ENCODE measurements at places on chromosomes 11 and 22. TPM values are rescaled to one million over a fixed set of nuclear protein-coding genes. Genes with fewer than 3 reads are reported as not detected.

Gene RBX1
- 39.6 TPM for total RNA-seq

DNA sequence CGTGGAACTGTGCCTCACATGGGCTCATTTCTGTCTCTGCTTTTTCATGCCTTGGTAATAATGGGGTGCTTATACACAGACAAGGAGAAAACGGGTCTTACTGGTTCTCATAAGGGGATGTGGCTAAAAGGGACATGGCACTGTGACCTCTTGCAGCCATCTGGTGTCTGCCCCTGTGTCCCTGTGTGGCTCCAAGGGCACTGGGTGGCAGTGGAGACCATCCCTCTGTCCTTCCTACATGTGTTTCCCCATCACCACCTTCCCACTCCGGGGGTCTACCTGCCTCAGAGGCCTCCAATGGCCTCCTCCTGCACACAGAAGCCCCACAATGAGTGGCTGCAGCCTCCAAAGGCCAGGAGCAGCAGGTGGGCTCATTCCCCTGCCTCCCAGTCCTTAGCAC lies 221.2 kb downstream of the CEP164 start:
- no peaks in the 10 kb centered on the region for H3K27me3 ChIP-seq
- no peaks in the 10 kb centered on the region for H3K4me1 ChIP-seq
- no peak overlapping the region for H3K27ac ChIP-seq

GRCh38 chr11:47430524-47430923 lies 4.3 kb upstream of the PSMC3 start:
- no peak overlapping the region for H3K27ac ChIP-seq
- no peaks in the 10 kb centered on the region for H3K27me3 ChIP-seq
- DNase-seq = no peak
- H3K4me1 ChIP-seq = peaks cover 2% of the 10 kb centered on the region
- H3K4me3 ChIP-seq = no peak overlapping the region

DNA sequence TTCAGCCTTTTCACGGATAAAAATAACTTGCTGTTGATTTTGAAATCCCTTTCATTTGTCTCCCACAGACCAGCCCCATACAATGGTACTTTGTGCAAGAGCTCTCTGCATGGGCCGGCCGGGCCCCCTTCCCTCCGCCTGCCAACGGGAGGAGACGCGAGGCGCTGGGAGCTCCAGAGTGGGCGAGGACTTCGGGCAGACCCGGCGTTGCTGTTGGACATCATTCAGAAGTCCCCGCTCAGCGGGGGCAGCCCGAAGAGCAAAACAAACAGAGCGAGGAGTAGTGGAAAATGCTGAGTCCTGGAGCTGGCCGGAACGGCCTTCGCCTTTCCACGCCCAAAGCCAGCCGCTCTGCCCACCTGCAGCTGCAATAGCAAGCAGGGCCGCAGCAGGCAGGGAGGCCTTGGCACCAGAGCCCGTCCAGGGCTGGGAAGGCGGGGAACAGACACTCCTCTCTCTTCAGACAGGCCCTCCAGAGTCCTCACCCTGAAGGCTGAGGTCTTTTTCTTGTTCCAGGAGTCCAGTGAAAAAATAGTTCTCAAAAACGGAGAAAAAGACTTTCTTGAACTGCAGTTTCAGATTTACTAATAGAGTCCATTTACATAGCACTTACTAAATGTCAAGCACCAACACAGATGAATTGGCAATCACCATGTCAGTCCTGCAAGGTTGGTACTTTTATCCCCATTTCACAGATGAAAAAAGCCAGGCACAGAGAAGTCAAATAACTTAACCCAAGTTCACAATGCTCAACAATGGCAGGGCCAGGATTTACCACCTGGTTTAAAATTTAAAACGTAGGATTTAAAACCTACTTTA lies 135.5 kb downstream of the ETS1 start:
- H3K27me3 ChIP-seq = no peaks in the 10 kb centered on the region
- no peak overlapping the region for H3K4me3 ChIP-seq
- peaks cover 49% of the 10 kb centered on the region for H3K4me1 ChIP-seq

- H3K4me3 ChIP-seq = no peak overlapping the region
- no peak overlapping the region for H3K27ac ChIP-seq
- H3K27me3 ChIP-seq = no peaks in the 10 kb centered on the region
- DNase-seq = no peak
- H3K36me3 ChIP-seq = peaks cover 29% of the 10 kb centered on the region
These were observed 28.0 kb downstream of the TOLLIP start for GRCh38 chr11:1281326-1281973.
